ENCODE measurements at places on chromosomes 6 and 20.

DNA sequence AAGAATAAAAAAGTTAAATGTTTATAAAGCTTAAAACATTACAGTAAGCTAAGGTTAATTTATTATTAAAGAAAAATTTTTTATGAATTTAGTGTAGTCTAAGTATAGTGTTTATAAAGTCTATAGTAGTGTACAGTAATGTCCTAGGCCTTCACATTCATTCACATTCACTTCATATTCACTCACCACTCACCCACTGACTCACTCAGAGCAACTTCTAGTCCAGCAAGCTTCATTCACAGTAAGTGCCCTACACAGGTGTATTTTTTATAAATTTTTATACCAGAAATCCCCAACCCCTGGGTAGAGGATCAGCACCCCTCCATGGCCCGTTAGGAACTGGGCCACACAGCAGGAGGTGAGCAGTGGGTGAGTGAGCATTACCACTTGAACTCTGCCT, 24.3 kb upstream of the ADGRF1 start:
- DNase-seq = no peak

DNA sequence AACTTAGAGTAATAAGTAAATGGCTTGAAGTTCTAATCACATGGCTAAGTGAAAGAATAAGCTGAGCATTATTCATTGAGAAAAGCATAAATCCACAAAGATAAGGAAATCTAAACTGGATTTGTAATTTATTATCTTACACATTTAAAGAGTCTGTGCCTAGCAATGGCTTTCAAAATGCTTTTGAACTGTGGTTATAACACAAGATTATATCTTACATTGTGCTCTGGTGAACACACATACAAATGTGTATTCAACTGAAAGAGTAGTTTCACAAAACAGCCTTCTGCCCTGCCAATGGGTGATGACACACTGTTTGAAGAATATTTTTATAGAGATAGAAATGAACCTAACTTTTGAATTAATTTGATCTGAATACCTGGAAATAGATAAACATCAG, 83.3 kb downstream of the AFDN start:
- no peak for DNase-seq

- DNase-seq = no peak
Measured at GRCh38 chr20:25067102-25067987, 9.4 kb upstream of the ACSS1 start.

GRCh38 chr6:53426667-53427270, 78.0 kb upstream of the ELOVL5 start:
- DNase-seq = no peak

DNA sequence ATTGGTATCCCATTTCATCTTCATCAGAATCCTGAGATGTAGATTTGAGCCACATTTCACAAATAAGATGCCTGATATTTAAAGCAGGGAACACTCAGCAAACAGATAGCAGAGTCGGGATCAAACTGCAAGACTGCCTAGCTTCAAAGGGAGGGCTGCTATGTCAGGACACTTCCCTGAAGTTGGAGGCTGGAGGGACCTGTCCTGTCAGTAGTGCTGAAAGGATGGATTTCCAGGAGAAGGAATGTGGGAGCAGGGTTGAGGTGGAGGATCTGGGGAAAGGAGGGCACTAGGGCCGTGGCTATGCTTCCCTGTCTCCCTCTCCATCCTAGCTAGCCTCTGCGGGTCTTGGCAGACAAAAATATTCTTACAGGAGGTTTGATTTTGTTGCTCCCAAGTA, 32.2 kb downstream of the COX4I2 start:
- no peak for DNase-seq

- DNase-seq = no peak
Measured at GRCh38 chr6:11665604-11666326, 112.8 kb downstream of the ADTRP start.

Data from amygdala (tissue), 56 donors.